ENCODE measurements at places on chromosomes 2 and 18.

- DNase-seq, result peak; percentile 26
Observed at GRCh38 chr2:17518212-17519154, at the start of gene RAD51AP2. TSS of gene RAD51AP2 (minus strand) at chr2:17518440. CDS start at chr2:17518415, 25 bp downstream.

GRCh38 chr2:151280271-151280670, 9.2 kb downstream of the NMI start:
- no peak for DNase-seq

- DNase-seq, result no peak
Observed at GRCh38 chr2:112137516-112138158, 548 bp upstream of the FBLN7 start.

DNA sequence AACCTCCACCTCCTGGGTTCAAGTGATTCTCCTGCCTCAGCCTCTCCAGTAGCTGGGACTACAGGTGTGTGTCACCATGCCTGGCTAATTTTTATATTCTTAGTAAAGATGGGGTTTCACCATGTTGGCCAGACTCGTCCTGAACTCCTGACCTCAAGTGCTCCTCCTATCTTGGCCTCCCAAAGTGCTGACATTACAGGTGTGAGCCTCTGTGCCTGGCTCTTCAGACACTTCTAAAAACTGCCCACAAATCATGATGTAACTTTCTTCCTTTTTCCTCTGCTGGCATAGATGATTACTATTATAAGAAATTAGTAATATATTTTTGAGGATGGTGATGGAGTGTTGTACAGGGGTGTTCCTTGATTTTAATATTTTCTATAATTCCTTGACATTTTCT, 6.0 kb downstream of the OSBPL6 start:
- no peak for DNase-seq

- DNase-seq, result no peak
Observed at GRCh38 chr2:223087466-223087865, 35.5 kb downstream of the KCNE4 start.
